ENCODE measurements at places on chromosomes 4 and X. TPM values are rescaled to one million over a fixed set of nuclear protein-coding genes. Genes with fewer than 3 reads are reported as not detected.

DNA sequence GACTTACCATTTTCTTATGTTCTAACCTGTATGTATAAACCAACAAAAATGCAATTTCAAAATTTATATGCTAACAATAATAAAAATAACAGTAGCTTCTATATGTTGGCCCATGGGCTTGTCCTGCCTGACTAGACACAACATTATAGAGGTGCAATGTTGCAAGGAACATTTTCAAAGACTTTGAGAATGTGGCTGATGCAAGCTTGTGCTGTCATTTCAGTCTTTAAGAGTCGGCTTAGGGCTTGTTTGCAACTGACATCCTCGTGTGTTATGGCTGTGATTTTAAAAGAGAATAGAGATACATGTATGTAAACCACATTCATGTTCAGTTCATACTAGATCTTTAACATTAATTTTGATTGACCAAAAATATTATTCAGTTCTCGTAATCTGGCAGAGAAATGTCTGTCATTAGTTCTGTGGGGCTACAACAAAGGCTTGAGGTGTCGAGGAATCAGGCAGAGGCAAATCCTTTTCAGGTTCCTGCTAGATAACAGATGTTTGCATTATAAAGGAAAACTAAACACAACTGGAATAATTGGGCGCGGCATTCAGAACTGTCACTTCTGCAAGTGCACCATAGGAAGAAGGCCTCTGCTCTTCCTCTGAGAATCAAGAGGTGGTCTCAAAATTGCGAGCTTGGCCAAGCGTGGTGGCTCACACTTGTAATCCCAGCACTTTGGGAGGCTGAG, 13.1 kb downstream of the TMSB4X start:
- no peaks in the 10 kb centered on the region for H3K27me3 ChIP-seq
- DNase-seq = no peak
- H3K27ac ChIP-seq = peak overlapping the region; percentile 48
- no peaks in the 10 kb centered on the region for H3K4me1 ChIP-seq
- H3K36me3 ChIP-seq = no peaks in the 10 kb centered on the region
- no peak overlapping the region for H3K4me3 ChIP-seq

DNA sequence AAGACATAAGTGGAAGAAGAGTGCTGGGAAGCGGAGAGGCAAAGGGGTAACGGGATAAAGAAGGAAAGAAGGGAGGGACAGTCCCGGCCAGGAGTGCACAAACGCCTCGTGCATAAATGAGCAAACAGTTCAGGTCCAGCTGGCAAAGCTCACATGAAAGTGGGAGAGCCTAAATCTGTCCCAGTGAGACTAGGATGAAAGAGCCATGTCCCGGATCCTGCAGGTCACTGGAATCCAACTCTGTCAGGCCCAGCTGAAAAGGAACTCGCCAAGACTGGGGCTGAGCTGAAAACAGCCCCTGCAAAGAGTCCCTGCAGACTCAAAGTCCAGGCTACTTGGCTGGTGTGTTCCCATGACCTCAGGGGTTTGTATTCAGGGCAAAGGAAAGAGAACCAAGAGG, 38.0 kb upstream of the CRMP1 start:
- H3K27me3 ChIP-seq = no peaks in the 10 kb centered on the region
- H3K4me1 ChIP-seq = no peaks in the 10 kb centered on the region
- H3K36me3 ChIP-seq = no peaks in the 10 kb centered on the region
- no peak overlapping the region for H3K4me3 ChIP-seq

GRCh38 chr4:105022811-105023667, 123.6 kb upstream of the TET2 start:
- H3K4me3 ChIP-seq = no peak overlapping the region
- no peak for DNase-seq
- H3K4me1 ChIP-seq = no peaks in the 10 kb centered on the region
- no peaks in the 10 kb centered on the region for H3K36me3 ChIP-seq
- no peak overlapping the region for H3K27ac ChIP-seq

Gene FAT1
- 243 TPM for total RNA-seq

GRCh38 chrX:40539214-40540142, 41.3 kb upstream of the ATP6AP2 start:
- H3K4me1 ChIP-seq = no peaks in the 10 kb centered on the region
- no peaks in the 10 kb centered on the region for H3K36me3 ChIP-seq
- DNase-seq = peak; percentile 29

Gene H2BW2
- total RNA-seq = not detected

DNA sequence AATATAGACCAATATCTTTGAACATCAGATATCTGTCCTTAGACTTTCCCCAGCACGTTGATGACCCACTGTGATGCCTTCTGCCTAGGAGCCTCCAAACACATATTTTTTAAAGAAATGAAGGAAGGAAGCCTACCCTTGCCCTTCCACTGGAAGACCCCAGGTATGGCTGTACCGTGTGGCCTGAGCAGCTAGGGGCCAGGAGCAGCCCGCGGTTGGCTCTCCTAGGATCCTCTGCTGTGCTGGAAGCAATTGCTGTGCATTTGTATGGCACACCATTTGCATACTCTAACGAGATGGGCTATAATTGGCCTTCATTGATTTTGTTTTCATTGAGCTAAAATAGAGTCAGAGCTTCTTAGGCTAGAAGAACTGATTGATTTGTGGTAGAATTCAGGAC, 128.8 kb downstream of the GPAT3 start:
- no peak overlapping the region for H3K4me3 ChIP-seq
- no peaks in the 10 kb centered on the region for H3K4me1 ChIP-seq

Gene NXF2
- total RNA-seq = not detected

- no peak overlapping the region for H3K4me3 ChIP-seq
- H3K4me1 ChIP-seq = no peaks in the 10 kb centered on the region
- no peaks in the 10 kb centered on the region for H3K36me3 ChIP-seq
- no peak for DNase-seq
- no peaks in the 10 kb centered on the region for H3K27me3 ChIP-seq
These were observed 30.4 kb downstream of the TAF1 start for GRCh38 chrX:71396576-71396975.

GRCh38 chr4:55610381-55610780, 18.3 kb upstream of the PDCL2 start:
- H3K4me3 ChIP-seq = no peak overlapping the region
- no peaks in the 10 kb centered on the region for H3K27me3 ChIP-seq
- no peak for DNase-seq
- H3K4me1 ChIP-seq = no peaks in the 10 kb centered on the region
- no peak overlapping the region for H3K27ac ChIP-seq

- no peaks in the 10 kb centered on the region for H3K4me1 ChIP-seq
- DNase-seq = no peak
- H3K27ac ChIP-seq = no peak overlapping the region
- no peaks in the 10 kb centered on the region for H3K27me3 ChIP-seq
- H3K36me3 ChIP-seq = no peaks in the 10 kb centered on the region
- no peak overlapping the region for H3K4me3 ChIP-seq
These were observed 215.5 kb downstream of the GPAT3 start for GRCh38 chr4:83751336-83751949.

Gene PRSS12
- total RNA-seq = 20.1 TPM

DNA sequence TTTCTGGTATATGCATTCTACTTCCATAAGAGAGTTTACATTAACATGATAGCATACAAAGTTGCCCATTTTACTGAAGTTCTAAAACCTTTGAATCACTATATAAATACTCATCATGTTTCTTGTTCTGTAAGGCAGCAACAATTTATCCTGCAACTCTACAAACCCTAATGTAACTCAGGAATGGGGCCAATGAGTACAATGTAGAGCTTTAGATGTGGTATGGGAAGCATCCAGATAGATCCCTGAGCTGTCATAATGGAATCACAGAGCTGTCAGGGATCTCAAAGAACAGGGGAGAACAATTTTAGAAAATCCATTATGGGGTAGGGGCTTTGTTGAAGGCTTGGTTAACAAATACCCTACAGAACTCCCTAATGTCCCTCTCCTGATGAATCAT, 88.5 kb downstream of the DCUN1D4 start:
- no peak overlapping the region for H3K4me3 ChIP-seq
- H3K36me3 ChIP-seq = no peaks in the 10 kb centered on the region
- H3K4me1 ChIP-seq = no peaks in the 10 kb centered on the region
- no peak overlapping the region for H3K27ac ChIP-seq
- H3K27me3 ChIP-seq = no peaks in the 10 kb centered on the region

GRCh38 chr4:74244049-74244448, 64.2 kb upstream of the EPGN start:
- no peaks in the 10 kb centered on the region for H3K36me3 ChIP-seq
- no peaks in the 10 kb centered on the region for H3K27me3 ChIP-seq
- no peak overlapping the region for H3K27ac ChIP-seq
- DNase-seq = no peak
- H3K4me3 ChIP-seq = no peak overlapping the region
- H3K4me1 ChIP-seq = no peaks in the 10 kb centered on the region

- no peaks in the 10 kb centered on the region for H3K36me3 ChIP-seq
- no peaks in the 10 kb centered on the region for H3K27me3 ChIP-seq
- H3K4me1 ChIP-seq = no peaks in the 10 kb centered on the region
- no peak overlapping the region for H3K27ac ChIP-seq
- DNase-seq = no peak
- no peak overlapping the region for H3K4me3 ChIP-seq
These were observed 37.7 kb downstream of the ADAMTS3 start for GRCh38 chr4:72531322-72531721.

Gene S100P
- total RNA-seq = 547 TPM

Gene PCDH7
- total RNA-seq = 4.7 TPM

DNA sequence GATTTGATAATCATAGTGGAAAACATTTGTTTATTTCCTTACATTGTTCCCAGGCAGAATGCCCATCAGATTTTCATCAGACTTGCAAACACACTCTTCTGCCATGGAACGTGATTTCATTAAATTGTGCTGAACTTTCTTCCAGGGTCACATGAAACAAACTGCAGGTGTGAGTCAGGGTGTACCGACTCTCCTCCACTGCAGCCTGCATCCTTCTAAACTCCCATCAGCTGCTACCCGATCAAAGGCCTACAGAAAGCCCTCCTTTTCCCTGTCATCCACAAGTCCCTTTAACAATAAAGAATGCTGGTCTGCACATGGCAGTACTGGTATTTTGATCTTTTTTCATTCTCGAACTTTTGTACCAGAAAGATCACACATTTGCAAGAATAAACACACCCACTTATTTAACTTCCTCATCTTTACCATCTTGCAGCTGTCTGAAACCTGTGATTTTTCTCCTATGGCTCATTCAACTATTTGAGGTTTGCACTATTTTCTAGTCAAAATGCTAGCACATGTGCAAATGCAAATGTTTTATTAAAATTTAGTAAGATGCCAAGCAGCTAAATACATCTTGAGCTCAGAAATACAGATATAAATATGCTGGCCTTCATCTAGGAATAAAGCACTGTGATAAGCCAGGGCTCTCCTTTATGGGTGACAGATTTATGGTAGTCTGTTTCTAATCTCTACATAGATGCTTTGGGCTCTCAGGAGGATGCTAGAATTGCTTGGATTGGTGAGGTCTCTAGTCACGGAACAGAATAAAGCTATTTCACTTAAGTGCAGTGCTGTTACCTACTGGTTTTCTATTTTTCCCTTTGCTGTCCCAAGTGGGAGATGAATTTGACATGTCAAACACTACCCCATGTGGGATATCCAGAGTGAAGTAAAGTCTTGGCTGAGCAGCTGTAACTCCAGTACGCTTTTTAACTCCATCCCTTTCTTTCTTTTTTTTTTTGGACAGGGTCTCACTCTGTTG, 25.8 kb upstream of the ARHGAP24 start:
- no peak overlapping the region for H3K27ac ChIP-seq
- DNase-seq = no peak
- H3K4me1 ChIP-seq = no peaks in the 10 kb centered on the region
- no peaks in the 10 kb centered on the region for H3K36me3 ChIP-seq
- H3K4me3 ChIP-seq = no peak overlapping the region

DNA sequence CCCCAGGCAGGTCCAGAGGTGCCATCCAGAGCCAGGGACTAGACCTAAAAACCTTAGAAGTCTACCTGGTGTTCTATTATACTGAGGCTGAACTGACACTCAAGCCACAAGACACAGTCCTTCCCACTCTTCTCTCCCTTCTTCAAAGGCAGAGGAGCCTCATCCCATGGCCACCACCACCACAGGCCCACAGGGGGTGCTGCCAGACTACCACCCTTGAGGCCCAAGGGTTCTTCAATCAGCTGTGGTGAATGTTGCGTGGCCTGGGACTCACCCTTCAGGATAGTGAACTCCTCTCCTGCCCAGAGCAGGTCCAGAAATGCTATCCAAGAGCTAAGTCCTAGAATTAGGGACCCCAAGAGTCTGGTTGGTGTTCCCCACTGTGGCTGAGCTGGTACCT, 17.5 kb upstream of the RFC1 start:
- no peak overlapping the region for H3K4me3 ChIP-seq
- no peaks in the 10 kb centered on the region for H3K27me3 ChIP-seq
- no peak for DNase-seq
- no peaks in the 10 kb centered on the region for H3K4me1 ChIP-seq
- no peak overlapping the region for H3K27ac ChIP-seq
- H3K36me3 ChIP-seq = no peaks in the 10 kb centered on the region

GRCh38 chr4:90025248-90025647, 101.9 kb upstream of the CCSER1 start:
- H3K27me3 ChIP-seq = no peaks in the 10 kb centered on the region
- H3K4me3 ChIP-seq = no peak overlapping the region
- H3K4me1 ChIP-seq = no peaks in the 10 kb centered on the region
- DNase-seq = no peak
- H3K36me3 ChIP-seq = no peaks in the 10 kb centered on the region

- H3K4me3 ChIP-seq = no peak overlapping the region
- H3K27me3 ChIP-seq = no peaks in the 10 kb centered on the region
- H3K36me3 ChIP-seq = no peaks in the 10 kb centered on the region
- no peak for DNase-seq
These were observed 427.3 kb upstream of the FAM241A start for GRCh38 chr4:111717921-111718320.

Gene WDFY3
- total RNA-seq = 46.3 TPM

DNA sequence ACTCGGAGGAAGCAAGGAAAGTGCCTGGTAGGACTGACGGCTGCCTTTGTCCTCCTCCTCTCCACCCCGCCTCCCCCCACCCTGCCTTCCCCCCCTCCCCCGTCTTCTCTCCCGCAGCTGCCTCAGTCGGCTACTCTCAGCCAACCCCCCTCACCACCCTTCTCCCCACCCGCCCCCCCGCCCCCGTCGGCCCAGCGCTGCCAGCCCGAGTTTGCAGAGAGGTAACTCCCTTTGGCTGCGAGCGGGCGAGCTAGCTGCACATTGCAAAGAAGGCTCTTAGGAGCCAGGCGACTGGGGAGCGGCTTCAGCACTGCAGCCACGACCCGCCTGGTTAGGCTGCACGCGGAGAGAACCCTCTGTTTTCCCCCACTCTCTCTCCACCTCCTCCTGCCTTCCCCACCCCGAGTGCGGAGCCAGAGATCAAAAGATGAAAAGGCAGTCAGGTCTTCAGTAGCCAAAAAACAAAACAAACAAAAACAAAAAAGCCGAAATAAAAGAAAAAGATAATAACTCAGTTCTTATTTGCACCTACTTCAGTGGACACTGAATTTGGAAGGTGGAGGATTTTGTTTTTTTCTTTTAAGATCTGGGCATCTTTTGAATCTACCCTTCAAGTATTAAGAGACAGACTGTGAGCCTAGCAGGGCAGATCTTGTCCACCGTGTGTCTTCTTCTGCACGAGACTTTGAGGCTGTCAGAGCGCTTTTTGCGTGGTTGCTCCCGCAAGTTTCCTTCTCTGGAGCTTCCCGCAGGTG, 637 bp downstream of the AR start:
- peaks cover 22% of the 10 kb centered on the region for H3K27me3 ChIP-seq
- H3K4me3 ChIP-seq = peak overlapping the region; percentile 5
- no peaks in the 10 kb centered on the region for H3K36me3 ChIP-seq
- H3K4me1 ChIP-seq = no peaks in the 10 kb centered on the region
- no peak overlapping the region for H3K27ac ChIP-seq

Measured in colonic mucosa (tissue), 4 donors.